ENCODE measurements at places on chromosomes 3 and 15.

- no peak for DNase-seq
Observed at GRCh38 chr3:141227752-141228151, 3.9 kb upstream of the PXYLP1 start.

GRCh38 chr3:3817865-3818264 lies 18.6 kb downstream of the LRRN1 start:
- no peak for DNase-seq

- no peak for DNase-seq
Observed at GRCh38 chr15:89829616-89830440, 15.2 kb upstream of the ANPEP start.

DNA sequence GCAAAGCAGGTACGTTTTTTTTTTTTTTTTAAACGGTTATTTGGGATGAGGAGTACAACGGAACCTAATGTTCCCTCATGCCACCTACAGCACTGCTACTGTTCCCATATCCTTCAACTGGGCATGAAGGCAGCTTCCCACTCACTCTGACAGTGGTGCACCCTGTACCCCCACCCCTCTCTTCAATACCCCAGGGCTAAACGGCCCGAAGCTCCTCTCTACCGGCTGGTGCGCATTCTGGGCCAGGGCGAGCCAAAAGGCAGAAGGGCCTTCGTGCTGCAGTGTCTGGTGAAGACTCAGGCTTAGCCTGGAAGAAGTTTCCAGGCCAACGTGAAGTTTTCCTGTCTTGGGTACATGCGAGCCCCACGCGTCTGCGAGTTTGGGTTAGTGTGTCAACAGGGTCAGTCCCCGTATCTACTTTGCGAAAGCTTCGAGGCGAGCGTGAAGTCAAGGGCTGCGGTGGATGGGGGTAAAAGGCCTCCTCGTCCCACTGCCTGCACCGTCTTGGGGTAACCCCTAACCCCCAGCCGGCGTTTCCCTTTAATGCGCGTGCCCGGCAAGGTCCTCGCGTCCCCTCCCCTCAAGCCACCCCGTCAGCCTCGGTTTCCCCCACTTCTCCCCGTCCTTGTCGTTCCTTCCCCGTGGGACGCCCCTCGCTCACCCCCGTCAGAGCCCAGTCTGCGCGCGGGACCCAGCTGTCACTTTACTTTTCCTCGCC lies 765 bp upstream of the UBE2E2 start:
- DNase-seq, result no peak

GRCh38 chr3:46674031-46674845 lies 19.2 kb downstream of the ALS2CL start:
- DNase-seq, result no peak

DNA sequence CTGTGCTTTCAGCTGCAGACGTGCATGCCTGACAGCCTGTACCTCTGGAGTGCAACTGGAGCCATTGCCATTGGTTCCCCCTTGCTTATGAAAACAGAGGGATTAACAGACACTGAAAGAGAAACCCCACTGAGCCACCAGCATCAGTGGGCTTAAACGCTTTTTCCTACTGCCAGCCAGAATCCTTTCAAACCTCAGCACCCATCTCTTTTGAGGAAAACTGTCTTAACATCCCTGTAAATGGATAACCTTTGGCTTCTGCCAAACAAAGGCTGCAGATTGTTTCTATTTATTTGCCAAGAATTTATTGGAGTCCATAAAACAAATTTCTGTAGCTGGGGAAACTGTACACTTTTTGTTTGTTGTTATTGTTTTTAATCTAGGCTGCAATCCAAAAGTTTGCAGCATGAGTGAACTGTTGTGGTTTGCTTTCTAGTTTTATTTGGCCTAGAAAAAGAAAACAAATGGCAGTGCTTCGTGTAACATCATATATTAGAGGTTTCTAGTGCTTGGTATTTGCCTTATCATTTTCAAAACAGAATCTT lies 369.2 kb upstream of the IL12A start:
- no peak for DNase-seq

DNA sequence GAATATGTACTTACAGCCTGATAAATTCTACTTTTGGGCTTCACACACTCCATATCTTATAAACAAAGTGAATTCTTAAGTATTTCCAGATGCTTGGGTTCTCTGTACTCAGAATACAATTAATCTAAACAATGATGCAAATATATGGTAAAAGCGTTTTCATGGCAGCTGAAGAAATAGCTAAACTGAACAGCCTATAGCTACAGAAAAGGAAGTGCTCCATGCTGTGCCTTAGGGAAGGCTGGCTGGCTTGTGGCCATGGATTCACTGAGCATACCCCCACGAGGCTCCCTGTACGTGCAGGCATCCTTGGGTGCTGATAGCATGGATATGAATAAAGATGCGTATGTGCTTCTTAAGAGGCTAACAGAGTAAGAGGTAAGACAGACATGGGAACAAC lies 264.0 kb downstream of the KLF13 start:
- DNase-seq, result no peak

DNA sequence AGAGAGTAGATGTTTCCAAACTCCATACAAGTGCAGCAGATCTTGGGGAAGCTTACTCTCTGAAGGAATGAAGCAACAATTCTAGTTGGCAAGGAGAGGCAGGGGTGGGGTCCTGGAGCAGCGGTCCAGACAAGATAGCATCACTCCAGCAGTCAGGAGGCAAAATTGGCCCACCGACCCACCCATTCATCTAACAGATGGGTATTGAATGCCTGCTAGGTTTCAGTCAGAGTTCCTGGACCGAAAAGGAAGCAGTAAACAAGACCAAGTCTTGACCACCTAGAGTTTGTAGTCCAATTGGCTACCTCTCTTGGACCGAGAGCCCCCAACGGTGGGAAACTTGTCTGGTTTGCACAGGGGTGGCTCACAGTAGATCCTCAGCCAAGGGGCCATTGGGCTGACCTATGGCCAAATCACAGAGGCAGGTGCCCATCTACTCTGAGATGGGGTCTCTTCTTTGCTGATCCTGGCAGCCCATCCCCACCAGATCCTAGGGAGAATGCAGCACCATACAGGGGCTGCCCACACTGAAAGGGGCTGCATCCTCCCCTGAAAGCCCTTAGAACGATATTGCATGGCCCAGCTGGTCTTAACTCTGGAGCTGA lies 74.3 kb downstream of the CORO2B start:
- no peak for DNase-seq

DNA sequence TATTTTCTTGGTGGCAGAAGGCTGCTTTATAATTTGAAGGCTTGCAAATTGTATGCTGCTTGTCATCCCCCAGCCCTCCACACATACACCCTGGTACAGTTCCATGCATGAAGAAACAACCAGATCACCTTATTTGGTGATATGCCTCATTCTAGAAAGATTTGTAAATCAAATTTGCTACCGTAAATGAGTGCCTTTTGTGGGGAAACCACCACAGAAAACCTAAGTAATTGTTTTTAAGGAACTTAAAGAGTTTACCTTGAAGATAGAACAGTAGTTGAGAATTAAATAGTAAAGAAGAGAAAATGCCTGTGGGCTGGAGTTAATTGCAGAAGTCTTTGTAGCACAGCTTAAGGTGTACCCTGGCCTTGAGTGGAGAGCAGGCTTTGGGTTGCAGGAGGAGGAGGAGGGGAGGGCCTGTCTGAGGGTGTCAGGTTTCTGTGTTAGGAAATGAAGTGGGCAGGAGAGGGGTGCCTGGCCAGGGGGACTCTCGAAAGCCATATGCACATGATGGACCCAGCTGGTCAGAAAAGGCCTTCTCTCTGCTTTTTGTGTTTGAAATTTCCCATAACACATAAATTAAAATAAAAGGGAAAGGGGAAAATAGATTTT lies 6.9 kb downstream of the NIPA2 start:
- DNase-seq, result no peak

DNA sequence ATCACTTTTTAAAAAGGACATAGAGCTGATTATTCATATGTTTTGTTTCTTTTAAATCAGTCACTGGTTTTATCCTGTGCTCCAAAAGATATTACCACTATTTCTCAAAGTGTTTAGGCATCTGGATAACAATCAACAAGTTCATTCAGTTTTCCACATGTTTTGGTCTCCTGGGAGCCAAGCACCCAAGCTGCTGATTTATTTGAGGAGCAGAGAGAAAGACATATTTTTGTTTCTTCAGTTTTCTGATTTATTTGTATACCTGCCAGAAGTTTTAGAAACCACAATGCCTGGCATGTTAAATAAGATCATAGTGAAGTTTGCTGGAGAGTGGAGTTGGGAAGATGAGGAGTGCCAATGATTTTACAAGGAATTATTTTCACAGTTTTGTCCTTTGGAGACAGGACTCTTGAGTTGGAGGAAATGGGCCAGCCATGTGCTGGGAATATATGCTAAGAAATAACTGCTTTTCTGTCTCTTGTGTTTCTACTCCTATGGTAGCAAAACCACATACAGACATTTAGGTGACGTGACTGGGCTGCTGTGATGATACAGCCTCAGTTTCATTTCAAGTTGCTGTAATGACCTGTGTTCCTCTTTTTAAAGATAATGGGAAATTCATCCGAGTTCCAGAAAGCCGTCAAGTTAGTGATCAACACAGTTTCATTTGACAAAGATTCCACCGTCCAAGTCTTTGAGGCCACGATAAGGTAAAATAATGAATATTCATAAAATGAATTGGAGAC lies 11.7 kb downstream of the EDEM1 start:
- peak; percentile 32 for DNase-seq

DNA sequence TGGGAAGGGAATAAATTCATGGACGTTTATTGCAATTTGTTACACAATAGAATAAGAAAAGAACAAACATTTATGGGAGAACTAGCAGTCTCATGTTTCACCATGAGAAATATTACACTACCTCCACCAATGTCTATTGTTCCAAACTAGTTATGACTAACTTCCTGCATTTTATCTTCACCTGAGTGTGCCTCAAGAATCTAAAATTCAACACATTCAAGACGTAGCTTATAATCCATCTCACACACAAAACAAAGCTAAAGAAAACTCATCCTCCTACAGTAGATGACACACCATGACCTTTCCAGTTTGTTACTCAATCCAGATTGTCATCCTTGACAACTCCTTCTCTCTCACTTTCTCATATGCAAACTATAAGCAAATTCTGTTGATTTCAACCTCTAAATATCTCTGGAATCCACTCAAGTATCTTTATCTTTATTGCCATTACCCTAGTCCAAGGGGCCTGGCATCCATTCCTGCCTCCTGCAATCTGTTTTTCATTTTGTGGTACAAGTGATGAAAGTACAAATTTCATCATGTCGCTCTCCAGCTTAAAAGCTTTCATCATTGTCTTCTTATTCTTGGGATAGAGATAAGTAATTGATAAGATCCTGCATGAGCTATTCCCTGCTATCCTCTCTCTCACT lies 229.9 kb downstream of the NR2F2 start:
- no peak for DNase-seq

- DNase-seq, result no peak
Observed at GRCh38 chr3:108234387-108234957, 12.2 kb upstream of the IFT57 start.

- DNase-seq, result no peak
Observed at GRCh38 chr3:148083526-148084182, 614.0 kb upstream of the AGTR1 start.

DNA sequence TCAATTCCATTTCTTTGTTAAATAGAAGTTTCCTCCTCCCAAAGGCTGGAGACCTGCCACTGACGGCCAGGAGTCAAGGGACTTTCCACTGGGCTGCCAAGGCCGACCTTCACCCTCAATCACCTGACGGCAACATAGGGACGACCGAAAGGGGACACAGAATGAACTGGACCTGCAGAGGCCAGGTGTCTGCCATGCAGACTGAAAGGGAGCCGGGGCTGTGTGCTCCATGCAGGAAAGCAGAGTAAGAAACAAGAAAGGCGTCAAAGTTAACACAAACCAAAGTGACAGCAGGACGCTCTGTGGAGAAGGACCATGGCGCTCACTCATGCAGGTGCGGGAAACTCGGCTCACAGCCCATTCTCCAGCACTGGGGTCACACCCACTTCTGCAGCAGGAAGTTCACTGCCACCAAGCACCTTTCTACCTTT lies 26.1 kb downstream of the ZXDC start:
- no peak for DNase-seq

GRCh38 chr3:132912416-132912753 lies 125.8 kb upstream of the TMEM108 start:
- DNase-seq, result no peak

- DNase-seq, result no peak
Observed at GRCh38 chr3:127805026-127805753, 17.1 kb downstream of the MGLL start.

GRCh38 chr15:84892786-84893307 lies 8.4 kb downstream of the SLC28A1 start:
- no peak for DNase-seq

- DNase-seq, result peak; percentile 84
Observed at GRCh38 chr3:152269056-152269830, 514 bp downstream of the MBNL1 start.

DNA sequence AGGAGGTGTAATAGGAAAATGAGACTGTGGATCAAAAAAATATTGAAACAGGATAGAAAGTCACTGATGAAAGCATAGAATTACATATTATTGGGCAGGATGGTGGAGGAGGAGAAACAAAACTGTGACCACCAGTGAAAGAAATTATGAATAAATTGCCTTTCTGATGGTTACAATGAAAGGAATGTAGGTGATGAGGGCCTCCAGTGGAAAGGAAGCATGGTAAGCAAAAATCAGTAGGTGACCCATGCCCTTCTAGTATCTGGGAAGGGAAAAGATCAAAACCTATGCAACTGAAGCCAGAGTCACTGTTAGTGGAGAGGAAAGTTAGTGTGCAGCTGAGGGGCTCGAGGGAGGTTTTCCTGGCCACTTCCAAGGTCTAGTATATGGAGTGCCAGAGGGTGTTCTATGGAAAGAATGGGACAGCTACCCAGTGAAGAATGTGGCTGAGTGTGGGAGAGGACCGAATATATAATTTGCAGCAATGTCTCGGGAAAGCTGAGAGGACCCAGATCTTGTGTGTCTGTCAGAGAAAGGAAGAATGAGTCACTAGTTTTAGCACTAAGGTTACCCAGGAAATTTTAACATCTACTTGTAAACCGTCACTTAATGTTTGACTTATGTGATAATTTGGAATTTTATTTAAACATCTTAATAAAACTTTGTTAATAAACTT lies 146.2 kb downstream of the NFKBIZ start:
- DNase-seq, result no peak

DNA sequence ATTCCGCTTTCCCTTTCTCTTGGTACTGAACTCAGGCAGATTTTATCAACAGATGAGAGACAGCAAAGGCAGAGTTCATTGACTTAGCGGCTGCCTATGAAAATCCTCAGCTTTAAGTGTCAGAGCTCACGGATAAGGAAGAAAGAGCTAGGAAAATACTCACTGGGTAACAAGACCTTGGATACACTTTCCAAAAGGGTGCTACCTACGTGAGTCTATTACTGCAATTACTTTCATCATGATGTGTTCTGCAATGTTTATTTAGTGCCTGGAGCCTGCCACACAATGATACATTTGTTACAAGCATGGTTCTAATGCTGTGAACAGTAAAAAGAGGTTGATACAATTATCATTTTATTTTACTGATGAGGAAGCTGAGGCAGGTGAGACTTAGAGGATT lies 177.5 kb downstream of the GRM7 start:
- DNase-seq, result no peak

GRCh38 chr3:24648063-24648462 lies 153.4 kb upstream of the THRB start:
- DNase-seq, result no peak
